ENCODE measurements at places on chromosomes 2 and 18.

GRCh38 chr18:79245517-79246001 is 150.2 kb upstream of the NFATC1 start:
- no peak for DNase-seq

DNA sequence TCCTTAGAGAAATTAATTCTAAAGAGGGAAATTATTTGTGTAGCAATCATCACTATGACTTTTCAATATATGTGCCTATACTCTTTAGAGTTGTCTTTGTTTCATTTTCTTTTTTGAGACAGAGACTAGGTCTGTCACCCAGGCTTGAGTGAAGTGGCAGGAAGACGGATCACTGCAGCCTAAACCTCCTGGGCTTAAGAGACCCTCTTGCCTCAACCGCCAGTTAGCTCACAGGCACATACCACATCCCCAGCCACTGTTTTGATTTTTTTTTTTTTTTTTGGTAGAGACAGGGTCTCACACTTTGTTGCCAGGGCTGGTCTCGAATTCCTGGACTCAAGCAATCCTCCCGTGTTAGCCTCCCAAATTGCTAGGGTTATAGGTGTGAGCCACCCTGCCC is 12.4 kb downstream of the YWHAQ start:
- no peak for DNase-seq

DNA sequence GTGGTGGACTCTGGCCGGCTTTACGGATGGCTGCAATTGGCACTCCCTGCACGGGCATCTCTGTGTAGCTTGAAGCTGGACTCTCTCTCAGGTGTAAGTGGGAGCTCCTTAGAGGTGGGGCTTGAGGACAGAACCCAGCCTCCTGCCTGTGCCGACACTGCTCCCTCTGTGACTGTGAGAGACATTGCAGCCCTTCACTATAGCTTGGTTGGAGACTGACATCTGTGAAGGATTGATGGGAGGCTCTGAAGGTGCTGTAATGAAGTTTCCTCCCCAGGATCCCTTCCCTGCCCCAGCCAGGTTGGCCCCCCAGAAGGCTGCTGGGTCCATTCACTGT is 166.7 kb downstream of the SH3RF3 start:
- no peak for DNase-seq

DNA sequence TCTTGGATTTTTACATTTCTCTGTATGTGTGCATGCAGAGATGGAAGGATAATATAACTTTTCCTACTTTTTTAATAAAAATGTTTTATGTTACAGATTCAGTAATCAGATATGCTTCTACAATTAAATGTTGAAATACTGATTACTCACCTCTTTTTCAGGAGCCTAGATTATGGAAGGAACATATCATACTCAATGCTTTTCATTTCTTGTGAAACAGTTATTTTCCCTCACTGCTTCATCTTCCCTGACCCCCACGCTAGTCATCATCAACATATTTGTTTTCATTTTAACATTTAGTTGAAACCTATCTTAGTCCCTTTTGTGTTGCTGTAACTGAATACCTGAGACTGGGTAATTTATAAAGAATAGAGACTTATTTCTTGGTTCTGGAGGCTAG is 190.7 kb downstream of the WDR7 start:
- DNase-seq = no peak

DNA sequence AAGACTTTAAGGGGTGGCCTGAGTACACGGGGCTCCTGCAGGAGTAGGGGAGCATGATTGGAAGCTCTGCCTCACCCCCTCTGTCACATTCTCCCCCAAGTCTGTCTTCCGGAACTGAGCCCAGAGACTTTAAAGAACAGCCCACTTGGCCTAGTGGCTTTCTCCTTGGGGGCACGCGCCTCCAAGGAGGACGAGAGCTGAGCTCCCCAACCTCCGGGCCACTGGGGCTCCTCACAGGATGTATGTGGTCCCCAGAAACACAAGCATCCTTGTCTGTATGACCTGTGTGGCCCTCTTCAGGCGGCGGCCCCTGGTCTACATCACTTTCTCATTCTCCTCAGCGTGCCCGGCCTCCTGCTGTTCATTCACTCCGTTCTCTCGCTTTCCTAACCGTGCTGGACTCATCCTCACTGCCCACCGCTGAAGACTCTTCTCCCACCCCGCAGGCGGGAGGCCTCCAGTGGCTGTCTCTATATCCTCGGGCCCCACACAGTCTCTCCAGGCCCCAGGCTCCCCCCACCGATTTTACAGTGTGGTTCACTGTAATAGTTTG is 23.7 kb downstream of the KCNF1 start:
- DNase-seq = no peak

- DNase-seq = no peak
These were observed 173.1 kb upstream of the GYPC start for GRCh38 chr2:126482582-126483464.

DNA sequence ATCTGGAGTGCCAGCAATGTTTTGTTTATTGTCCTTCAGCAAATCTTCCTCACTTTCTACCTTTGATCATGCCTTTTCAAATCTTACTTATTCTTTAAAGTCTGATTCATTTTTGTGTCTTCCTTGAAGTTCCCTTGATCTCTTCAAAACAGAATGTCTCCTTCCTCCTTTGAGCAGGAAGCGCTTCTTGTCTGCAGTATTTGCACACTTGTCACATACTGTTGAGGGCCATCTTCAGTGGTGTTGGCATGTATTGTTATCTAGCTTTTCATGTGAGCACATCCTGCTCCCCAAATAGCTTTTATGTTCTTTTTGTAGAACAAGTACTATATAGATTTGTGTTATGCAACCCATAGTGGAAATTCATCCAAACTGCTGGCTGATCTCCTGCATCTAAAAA is 5.9 kb upstream of the CERS6 start:
- DNase-seq = no peak

DNA sequence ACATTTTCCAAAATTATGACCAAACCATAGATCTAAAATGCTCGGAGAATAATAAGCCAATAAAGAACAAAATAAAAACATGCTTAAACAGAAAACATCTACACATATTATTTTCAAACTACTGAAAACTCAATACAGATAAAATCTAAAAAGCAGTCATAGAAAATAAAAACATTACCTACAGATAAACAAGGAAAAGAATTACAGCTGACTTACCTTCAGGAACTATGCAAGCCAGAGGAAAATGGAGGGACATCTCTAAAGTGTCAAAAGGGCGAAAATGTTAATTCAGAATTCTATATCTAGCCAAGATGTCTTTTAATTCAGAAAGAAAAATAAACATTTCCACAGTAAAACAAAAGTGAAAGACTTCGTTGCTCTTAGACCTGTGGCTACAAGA is 112.9 kb upstream of the GYPC start:
- DNase-seq = no peak

DNA sequence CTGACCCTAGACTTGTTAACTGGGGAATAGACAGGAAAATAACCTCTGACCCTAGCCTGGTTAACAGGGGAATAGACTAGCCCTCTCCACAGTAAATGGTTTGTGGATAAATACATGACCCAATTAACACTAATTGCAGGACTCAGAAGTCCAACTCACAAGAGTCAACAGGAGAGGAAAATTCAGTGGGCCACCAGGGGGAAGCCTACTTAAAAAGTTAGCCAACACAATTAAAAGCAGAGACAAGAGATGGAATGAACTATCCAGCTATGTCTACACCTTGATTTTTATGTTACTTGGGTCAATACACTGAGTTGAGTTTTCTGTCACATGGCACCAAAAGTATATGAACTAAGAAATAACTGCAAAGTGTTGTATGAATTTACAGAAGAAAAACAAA is 158.8 kb upstream of the SLC39A10 start:
- DNase-seq = no peak

- DNase-seq = no peak
These were observed 161.8 kb downstream of the CELF4 start for GRCh38 chr18:37403788-37404187.

GRCh38 chr18:36130883-36131653 is 1.4 kb downstream of the ELP2 start:
- DNase-seq = no peak

DNA sequence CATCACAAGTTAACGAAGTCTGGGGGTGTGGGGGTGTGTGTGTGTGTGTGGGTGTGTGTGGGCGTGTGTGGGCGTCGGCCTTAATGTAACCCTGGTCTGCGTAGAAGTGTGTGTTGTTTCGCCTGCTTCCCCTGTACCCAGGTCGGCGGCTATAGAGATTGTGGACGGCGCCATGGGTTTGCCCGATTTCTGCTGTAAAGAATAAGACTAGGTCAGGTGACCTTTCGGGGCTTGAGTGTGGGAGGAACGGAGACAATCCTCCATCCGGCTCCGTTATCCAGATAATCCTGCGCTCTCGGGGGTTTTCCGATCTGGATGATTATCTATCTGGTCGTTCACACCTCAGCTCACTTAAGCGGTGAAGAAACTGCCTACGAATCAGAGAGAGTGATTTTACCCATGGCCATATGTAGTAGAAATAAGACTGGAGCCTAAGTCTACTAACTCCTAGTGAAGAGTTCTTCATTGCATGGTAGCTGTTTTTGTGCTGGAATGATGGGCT is 543 bp downstream of the HADHB start:
- peak; percentile 8 for DNase-seq

GRCh38 chr2:147456779-147457178 is 388.1 kb upstream of the ACVR2A start:
- DNase-seq = no peak

DNA sequence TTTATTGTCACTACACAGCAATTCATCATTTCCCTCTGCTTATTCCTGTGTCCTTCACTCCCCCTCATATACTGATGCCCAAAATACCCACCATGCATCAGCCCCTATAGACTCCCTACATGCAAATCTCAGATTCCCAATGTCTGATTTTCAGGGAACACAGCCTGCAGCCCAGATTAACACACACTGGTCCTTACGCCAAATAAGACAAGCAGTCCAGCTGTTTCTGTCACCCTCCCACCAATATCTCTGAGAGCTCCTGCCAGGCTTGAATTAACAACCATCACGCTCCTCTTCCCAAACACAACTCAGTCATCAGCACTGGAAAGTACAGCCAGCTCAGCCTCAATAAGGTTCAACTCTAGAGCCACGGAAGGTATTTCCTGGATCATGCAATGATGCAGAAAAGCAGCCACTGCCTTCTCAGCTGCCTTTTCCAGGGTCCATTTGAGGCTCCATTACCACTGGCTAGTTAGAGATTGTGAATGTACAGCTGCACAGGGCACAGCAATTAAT is 39.0 kb upstream of the SLC35F5 start:
- no peak for DNase-seq

DNA sequence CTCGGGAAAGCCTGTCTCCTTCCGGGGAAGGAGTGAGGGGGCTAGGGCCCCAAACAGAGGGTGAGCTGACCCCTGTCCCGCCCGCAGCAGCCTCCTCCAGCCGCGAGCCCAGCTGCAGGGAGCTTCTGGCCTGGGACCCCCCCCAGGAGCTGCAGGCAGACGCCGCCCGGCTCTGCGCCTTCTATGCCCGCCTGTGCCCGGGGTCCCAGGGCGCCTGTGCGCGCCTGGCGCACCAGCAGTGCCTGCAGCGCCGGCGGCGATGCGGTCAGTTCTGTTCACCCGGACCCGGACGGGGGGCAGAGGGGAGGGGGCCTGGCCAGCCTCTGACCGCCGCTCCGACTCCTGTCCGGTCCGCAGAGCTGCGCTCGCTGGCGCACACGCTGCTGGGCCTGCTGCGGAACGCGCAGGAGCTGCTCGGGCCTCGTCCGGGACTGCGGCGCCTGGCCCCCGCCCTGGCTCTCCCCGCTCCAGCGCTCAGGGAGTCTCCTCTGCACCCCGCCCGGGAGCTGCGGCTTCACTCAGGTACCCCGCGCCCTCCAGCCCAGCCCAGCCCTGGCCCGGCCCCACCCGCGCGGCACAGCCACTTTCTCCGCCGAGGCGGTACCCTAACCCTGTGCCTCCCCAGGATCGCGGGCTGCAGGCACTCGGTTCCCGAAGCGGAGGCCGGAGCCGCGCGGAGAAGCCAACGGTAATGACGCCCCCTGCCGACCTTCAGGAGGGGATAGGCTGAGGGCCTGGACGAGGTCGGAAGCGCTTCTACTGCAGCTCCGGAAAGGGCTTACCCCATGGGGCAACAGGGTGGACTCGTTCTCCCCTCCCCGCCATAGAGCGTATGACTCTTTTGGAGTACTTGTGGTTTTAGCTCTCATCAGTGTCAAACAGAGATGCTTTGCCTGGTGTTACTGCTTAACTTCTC is 2.0 kb upstream of the CHRND start:
- no peak for DNase-seq

DNA sequence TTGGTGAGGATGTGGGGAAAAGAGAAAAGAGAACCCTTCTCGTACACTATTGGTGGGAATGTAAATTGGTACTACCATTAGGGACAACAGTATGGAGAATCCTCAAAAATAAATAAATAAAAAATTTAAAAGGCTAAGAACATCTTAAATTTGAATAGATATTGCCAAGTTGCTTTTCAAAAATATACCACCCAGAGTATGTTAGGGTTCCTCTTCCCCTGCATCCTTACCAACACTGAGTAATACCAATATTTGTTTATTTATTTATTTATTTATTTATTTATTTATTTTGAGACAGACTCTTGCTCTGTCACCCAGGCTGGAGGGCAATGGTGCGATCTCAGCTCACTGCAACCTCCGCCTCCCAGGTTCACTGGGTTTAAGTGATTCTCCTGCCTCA is 5.5 kb upstream of the NRBP1 start:
- no peak for DNase-seq

GRCh38 chr2:145910416-145910815 is 1390.5 kb upstream of the ZEB2 start:
- DNase-seq = no peak

GRCh38 chr18:10431680-10432079 is 22.8 kb upstream of the APCDD1 start:
- DNase-seq = no peak

DNA sequence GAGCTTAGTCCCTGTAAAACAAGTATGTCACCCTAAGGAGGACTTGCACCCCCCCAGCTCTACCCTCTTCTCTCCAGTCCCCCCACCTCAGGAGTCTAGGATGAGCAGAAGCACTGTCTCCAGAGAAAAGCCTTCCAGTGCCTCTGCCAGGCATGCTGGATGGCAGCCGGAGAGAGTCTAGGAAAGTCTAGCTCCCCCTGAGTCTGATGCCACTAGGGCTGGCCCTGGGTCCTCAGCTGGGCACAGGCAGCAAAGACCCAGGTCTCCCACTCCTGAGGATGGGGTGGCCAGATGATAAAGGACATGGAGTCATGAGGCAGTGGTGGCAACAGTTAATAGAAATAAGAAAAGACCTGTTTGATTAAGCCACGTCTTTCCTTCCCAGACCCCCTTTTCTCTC is 225.6 kb downstream of the CYP26B1 start:
- DNase-seq = no peak

DNA sequence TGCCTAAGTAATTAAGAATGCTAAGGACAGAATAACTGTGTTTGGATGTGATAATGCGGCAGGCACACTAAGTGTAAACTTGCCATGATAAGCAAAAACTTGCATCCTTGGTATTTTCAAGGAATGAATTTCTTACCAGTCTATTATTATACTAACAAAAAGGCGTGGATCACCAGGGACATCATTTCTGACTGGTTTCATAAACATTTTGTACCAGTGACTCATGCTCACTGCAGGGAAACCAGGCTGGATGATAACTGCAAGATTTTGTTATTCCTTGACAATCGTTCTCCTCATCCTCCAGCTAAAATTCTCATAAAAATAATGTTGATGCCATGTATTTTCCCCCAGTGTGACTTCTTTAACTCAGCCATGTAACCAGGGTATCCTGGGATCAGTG is 289.5 kb downstream of the CDCA7 start:
- DNase-seq = no peak

- DNase-seq = no peak
These were observed 541.2 kb upstream of the POU3F3 start for GRCh38 chr2:104312684-104313083.

GRCh38 chr2:38178556-38179419 is 102.8 kb upstream of the CYP1B1 start:
- no peak for DNase-seq

All from activated CD8-positive, alpha-beta memory T cell treated with anti-CD3 and anti-CD28 coated beads for 48 hours (primary cell).